NK-92 treated with Interleukin-12 subunit alpha and Interleukin-12 subunit beta, amount 100 ng/mL, for 24 hours (cell line): ENCODE measurements at places on chromosomes 4 and X.

GRCh38 chrX:20951016-20951810 is 423.0 kb upstream of the CNKSR2 start:
- DNase-seq, result no peak

DNA sequence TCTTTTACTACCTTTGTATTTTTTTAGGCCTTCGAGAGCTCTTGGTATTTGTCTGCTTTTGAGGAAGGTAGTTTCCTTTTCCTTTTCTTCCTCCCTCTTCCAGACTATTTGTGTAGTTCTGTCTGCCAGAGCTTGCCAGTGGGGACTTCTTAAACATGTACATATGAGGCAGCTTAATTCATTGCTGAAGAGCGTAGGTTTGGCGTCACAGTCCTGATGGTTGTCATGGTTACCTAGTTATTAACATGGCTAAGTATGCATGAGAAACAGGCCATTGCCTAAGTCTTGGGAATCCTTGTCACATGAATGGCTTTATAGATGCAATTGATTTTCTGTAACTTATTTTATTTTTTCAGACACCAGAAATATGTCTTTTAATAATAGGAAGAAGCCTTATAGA is 48.5 kb upstream of the ARMCX2 start:
- no peak for DNase-seq

GRCh38 chr4:88411491-88412096 is 32.9 kb downstream of the HERC6 start:
- DNase-seq, result no peak

DNA sequence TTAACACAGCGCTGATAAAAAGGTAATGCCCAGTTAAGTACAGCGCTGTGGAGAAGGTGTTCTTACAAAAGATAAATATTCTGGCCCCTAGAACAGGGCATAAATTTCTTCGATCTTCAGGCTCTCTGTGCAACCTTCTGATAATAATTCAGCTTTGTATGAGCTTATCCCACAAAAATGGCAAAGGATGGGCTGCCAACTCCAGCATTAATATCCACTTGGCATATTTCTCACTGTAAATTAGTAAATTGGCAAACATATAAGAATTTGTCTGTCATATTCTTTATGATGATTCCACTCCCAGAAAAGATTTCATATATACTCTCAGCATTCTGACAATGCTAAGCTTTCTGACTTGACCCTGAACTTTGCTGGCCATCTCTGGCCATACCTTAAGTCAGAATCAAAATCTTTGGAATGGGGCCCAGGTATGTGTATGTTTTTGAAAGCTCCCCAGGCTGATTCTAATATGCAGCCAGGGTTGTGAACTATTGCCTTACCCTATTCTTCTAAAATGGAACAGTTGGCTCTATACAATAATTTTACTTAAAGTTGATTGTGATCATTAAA is 134.8 kb downstream of the FRYL start:
- DNase-seq, result no peak

GRCh38 chr4:3830774-3831528 is 64.8 kb downstream of the ADRA2C start:
- no peak for DNase-seq

GRCh38 chrX:16213961-16214360 is 46.7 kb downstream of the MAGEB17 start:
- DNase-seq, result no peak

GRCh38 chr4:2040391-2041238 is 18.5 kb upstream of the NAT8L start:
- DNase-seq, result no peak

GRCh38 chrX:18607966-18608365 is 63.9 kb downstream of the RS1 start:
- no peak for DNase-seq

- DNase-seq, result no peak
These were observed 1.6 kb downstream of the KDR start for GRCh38 chr4:55123791-55124190.

- no peak for DNase-seq
These were observed 607.5 kb downstream of the PACRGL start for GRCh38 chr4:21307709-21308108.

DNA sequence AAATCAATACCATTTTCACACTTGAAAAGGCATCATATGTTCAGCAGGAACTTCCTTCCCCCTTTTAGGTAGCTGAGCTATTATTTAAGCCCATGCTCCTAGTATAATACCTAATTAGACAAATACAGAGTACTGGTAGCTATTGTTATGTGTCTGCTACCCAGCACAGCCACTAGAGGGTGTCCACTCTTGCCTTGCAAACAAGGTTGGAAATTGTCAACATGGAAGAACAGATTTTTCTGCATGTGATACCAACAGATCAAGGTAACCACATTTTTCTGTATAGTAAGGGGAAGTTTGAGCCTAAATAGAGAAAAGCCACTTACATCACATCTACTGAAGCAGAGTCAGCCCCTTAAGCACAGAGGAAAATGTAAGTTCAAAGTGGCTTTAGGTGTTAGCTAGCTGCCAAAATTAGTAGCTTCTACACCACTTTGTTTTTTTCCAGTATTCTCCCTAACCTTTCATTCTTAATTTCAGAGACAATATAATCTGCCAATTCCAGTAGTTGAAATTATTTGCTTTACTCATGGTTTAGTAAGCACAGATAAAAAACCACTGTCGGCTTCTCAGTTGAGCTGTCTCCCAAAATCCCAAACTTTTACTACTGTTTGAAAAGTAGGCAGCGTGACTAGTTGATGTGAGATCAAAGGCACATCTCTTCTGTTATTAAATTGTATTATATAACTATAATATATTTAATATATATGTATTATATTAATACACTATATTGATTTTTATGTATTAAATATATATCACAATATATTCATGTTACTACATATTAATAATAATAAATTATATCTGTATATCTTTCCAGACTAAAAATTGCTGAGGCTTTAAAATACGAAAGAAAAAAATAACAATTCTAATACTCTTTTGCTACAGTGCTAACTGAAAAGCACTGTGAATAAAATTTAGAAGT is 38.2 kb downstream of the EDNRA start:
- peak; percentile 3 for DNase-seq

GRCh38 chrX:107629540-107629909 is 1.2 kb downstream of the PRPS1 start:
- no peak for DNase-seq

- DNase-seq, result no peak
These were observed 24.7 kb upstream of the GRIA3 start for GRCh38 chrX:123159403-123159802.

GRCh38 chrX:23554304-23554703 is 113.0 kb upstream of the PRDX4 start:
- DNase-seq, result no peak

DNA sequence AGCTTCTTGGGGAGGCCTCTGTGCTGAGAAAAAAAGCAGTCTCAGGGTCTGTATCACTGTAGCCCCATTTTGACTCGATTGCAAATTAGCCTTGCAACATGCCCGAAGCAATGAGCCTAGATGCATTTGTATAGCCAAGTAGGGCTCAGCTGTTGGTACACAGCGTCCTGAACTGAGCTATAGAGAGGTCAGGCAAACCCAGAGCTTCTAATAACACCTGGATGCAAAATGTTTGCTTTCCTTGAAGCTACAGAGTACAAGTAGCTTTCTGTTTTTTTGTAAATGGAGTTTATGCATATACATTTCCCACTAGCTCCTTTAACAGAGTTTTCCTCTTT is 87.8 kb downstream of the PLAC1 start:
- DNase-seq, result no peak

DNA sequence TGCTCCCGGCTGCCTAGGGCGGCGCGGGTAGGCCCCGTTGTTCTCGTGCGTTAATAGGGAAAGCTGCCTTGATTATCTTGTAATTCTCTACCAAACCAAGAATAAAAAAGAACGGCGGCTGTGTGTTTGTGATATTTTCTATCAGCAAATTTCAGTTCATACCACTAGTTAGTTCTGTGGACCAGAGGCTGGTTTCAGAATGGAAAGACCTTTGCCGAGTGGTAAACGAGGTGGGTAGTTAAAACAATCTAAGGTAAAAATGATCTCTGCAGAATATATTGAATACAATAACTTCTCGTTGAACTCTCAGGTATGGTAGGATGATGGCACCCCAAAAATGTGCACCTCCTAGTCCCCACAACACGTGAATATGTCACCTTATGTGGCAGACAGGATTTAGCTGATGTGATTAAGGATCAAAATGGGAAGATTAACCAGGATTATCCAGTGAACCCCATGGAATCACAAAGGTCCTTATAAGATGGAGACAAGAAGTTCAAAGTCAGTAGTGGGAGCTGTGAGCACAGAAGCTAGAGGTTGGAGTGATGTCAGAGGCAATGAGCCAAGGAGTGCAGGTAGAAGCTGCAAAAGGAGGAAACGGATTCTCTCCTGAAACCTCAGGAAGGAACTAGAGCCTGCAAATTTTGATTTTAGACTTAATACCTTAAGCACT is 574 bp upstream of the CFAP97 start:
- DNase-seq, result no peak

DNA sequence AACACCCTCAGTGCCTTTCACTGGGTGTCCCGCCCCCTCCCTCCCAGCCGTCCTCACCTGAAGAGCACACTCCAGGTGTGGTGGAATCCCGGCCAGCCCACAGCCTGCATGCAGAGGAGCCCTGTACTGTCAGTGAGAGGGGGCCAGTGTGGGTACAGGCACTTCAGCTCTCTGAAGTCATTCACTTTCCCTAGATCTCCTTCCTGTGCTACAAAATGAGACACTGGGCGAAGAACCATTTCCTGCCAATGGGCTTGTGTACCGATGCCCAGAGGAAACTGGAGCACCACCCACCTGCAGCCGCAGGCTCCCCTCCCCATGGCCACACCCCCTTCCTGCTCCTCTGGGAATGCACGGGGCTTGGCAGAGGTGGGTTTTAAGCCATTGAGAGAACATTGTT is 73.9 kb upstream of the C4orf50 start:
- DNase-seq, result no peak

- no peak for DNase-seq
These were observed at the start of gene SOWAHD for GRCh38 chrX:119757979-119758730. Gene SOWAHD (plus strand): TSS chrX:119758588. CDS start chrX:119758668, 80 bp downstream.

DNA sequence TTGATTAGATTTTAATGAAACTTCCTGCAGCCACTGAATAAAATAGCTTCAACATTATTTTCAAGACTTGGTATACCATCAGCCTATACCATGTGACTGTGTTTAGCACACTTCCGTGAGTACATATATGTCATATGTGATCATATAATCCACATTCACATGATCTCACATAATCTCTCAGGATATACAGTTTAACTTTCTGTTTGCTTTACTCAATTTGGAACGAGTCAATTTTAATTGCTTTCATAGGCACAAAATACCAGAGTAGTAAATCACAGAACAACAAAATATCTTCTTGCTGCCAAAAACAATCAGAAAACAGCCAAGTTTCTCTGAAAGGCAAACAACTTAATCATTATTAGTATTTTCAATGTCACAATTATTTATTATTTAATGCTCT is 731.1 kb upstream of the DIAPH2 start:
- no peak for DNase-seq

- no peak for DNase-seq
These were observed 12.8 kb downstream of the SLC6A14 start for GRCh38 chrX:116449156-116449555.

DNA sequence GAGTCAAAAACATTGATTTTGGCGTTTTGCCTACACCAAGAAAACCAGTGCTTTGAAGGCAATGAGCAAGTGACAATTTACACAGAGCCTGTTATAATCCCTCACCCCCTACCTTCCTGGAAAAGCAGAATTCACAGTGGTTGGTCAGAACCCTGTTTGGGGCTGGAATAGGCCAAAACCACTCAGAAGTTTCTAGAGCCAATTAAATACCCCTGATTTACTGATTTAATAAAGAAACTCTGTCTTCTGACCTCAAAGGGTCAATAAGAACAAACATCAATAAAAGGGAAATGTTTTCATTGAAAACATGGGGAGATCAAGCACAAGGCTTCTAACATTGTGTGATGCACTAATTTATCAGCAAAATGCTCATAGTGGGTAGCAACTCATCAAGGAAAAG is 116.3 kb downstream of the UNC5C start:
- no peak for DNase-seq

GRCh38 chrX:13028871-13029636 is 15.4 kb downstream of the FAM9C start:
- no peak for DNase-seq

GRCh38 chr4:73451404-73451803 is 15.4 kb downstream of the AFP start:
- DNase-seq, result no peak

DNA sequence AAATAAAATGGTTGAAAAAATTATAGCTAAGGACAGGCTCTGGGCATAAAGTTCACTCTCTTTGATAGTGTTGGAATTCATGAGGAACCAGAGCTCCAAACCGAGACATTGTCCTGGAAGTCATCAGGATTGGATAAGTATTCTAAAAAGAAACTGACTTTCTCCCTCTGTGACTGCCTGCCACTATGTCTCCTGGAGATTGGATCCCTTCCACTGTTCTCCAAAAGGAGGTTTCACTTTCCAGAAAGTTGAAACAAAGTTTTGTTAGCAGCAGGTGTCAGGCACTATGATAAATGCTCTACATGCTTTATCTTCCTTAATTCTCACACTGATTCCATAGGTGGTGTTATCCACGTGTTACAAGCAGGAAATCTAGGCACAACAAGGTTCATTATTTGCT is 16.8 kb downstream of the BANK1 start:
- DNase-seq, result no peak

DNA sequence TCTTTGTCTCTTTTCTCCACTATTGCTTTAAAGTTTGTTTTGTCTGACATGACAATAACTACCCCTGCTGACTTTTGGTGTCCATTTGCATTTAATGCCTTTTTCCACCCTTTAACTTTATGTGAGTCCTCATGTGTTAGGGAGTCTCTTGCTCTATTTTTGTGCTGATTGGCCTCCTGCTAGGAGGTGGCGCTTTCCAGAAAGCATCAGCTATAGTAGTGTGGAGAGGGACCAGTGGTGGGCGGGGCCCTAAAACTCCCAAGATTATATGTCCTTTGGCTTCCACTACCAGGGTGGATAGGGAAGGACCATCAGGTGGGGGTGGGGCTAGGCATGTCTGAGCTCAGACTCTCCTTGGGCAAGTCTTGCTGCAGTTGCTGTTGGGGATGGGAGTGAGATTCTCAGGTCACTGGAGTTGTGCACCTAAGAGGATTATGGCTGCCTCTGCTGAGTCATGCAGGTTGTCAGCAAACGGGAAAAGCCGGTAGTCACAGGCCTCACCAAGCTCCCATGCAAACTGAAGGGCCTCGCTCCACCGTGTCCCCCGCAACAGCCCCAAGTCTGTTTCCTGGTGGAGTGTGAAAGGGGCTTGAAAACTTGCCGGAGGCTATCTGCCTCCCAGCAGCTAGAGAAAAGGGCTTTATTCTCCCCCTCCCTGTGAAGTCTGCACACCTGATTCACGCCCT is 156.3 kb downstream of the CPEB2 start:
- DNase-seq, result no peak

DNA sequence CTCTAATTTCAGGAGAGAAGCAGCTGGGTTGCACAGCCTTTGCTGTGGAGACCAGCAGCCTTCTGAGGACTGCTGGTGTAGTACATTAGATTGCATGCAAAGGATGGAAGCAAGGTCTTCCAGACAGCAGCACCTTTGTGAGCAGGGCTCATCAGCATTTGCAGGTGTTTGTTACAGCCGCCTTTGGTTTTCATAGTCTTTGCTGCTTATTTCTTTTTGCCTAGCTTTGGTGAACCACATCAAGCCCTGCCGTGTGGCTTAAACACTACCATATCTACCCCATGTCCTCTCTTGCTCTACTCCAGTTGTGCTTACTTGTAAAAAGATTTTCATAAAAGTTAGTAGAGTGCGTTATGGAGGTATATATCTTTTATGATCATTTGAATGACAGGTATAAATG is 57.5 kb downstream of the MTM1 start:
- DNase-seq, result no peak
